ENCODE measurements at places on chromosomes 12 and 14. TPM values are rescaled to one million over a fixed set of nuclear protein-coding genes. Genes with fewer than 3 reads are reported as not detected.

Gene METTL1
- 21.7 TPM for polyA plus RNA-seq

Gene ITPK1
- polyA plus RNA-seq: 25.3 TPM

Gene PSME1
- polyA plus RNA-seq: 753 TPM

Gene DDX24
- polyA plus RNA-seq: 185 TPM

Gene DCP1B
- 24.4 TPM for polyA plus RNA-seq

Gene CMA1
- polyA plus RNA-seq: not detected

Gene PPP1R1A
- polyA plus RNA-seq: not detected

Gene AQP5
- polyA plus RNA-seq: not detected

Gene GLIPR1L1
- polyA plus RNA-seq: not detected

- H3K4me1 ChIP-seq: peaks cover 12% of the 10 kb centered on the region
- H3K27me3 ChIP-seq: no peaks in the 10 kb centered on the region
- no peak overlapping the region for H3K27ac ChIP-seq
These were observed 930.8 kb downstream of the BCL11B start for GRCh38 chr14:98341211-98341610.

GRCh38 chr12:2851931-2852330 lies 4.9 kb downstream of the TEX52 start:
- peaks cover 12% of the 10 kb centered on the region for H3K4me1 ChIP-seq
- no peak overlapping the region for H3K4me3 ChIP-seq
- H3K36me3 ChIP-seq: peaks cover 56% of the 10 kb centered on the region
- no peak overlapping the region for H3K27ac ChIP-seq
- H3K27me3 ChIP-seq: no peaks in the 10 kb centered on the region

GRCh38 chr14:37851054-37851453 lies 255.6 kb downstream of the TTC6 start:
- no peak for DNase-seq
- H3K36me3 ChIP-seq: no peaks in the 10 kb centered on the region
- H3K4me1 ChIP-seq: no peaks in the 10 kb centered on the region
- H3K4me3 ChIP-seq: no peak overlapping the region

- peak; percentile 61 for DNase-seq
- H3K4me1 ChIP-seq: peaks cover 43% of the 10 kb centered on the region
- peak overlapping the region; percentile 92 for H3K4me3 ChIP-seq
- H3K27ac ChIP-seq: peak overlapping the region; percentile 99
- H3K27me3 ChIP-seq: no peaks in the 10 kb centered on the region
These were observed 2.8 kb downstream of the ZFP36L1 start for GRCh38 chr14:68789821-68790643.

DNA sequence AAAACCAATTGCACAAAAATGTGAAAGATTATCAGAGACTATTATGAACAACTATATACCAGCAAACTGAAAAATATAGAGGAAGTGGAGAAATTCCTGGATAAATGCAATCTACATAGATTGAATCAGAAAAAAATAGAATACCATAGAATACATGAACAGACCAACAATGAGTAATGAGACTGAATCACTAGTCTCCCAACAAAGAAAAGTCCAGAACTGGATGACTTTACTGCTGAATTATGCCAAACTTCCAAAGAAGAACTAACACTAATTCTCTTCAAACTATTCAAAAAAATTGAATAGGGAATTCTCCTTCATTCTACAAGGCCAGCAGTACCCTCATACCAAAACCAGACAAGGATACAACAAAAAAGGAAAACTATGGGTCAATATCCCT lies 60.6 kb downstream of the GUCY2C start:
- H3K27ac ChIP-seq: no peak overlapping the region
- no peak overlapping the region for H3K4me3 ChIP-seq
- H3K4me1 ChIP-seq: no peaks in the 10 kb centered on the region

DNA sequence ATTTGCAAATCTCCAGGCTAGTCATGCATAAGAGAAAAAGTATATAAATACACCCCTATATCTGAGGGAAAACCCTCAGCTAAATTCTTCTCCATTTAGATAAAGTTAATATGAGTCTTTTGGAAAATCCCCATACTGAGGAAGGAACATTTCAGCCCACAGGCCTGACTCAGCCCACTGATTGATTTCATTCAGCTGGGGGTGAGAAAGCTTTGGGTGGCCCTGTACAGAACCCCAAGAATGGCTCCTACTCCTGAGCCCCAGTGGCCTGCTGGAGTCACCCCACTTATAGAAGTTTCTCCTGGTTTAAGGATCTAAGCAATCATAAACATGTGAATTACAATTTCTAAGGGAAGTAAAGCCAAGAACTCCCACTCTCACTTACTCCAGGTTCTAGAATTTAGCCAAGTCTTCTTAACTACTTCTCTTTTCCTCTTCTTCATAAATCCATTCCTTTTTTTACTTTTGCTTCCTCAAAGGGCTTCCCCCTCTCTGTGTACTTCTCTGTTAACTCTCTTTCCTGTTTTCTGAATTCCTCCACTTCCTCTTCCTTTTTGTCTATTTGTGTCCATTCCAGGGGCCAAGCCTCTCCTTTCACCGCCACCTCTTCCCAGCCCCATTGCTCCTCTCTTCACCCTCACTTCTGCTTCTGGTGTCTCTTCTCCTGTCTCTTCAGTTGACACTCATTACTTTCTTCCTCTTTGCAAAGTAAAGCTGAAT lies 21.0 kb downstream of the RTN1 start:
- H3K27me3 ChIP-seq: peaks cover 8% of the 10 kb centered on the region
- peaks cover under 1% of the 10 kb centered on the region for H3K36me3 ChIP-seq
- no peak overlapping the region for H3K4me3 ChIP-seq
- no peak overlapping the region for H3K27ac ChIP-seq
- DNase-seq: no peak

GRCh38 chr14:24274101-24274543 lies 2.7 kb upstream of the RABGGTA start:
- peak overlapping the region; percentile 97 for H3K27ac ChIP-seq
- no peak for DNase-seq
- no peaks in the 10 kb centered on the region for H3K27me3 ChIP-seq
- H3K4me1 ChIP-seq: peaks cover 69% of the 10 kb centered on the region

GRCh38 chr14:61219256-61219655 lies 61.9 kb downstream of the TMEM30B start:
- peaks cover 3% of the 10 kb centered on the region for H3K4me1 ChIP-seq
- H3K27me3 ChIP-seq: peaks cover 17% of the 10 kb centered on the region
- H3K4me3 ChIP-seq: no peak overlapping the region
- H3K36me3 ChIP-seq: no peaks in the 10 kb centered on the region
- H3K27ac ChIP-seq: no peak overlapping the region

- H3K27ac ChIP-seq: no peak overlapping the region
- H3K36me3 ChIP-seq: peaks cover 2% of the 10 kb centered on the region
- H3K4me1 ChIP-seq: no peaks in the 10 kb centered on the region
- no peak for DNase-seq
- no peak overlapping the region for H3K4me3 ChIP-seq
- H3K27me3 ChIP-seq: no peaks in the 10 kb centered on the region
These were observed 213.7 kb downstream of the SLC2A13 start for GRCh38 chr12:39892146-39892545.

- H3K36me3 ChIP-seq: no peaks in the 10 kb centered on the region
- peaks cover 9% of the 10 kb centered on the region for H3K4me1 ChIP-seq
These were observed at the start of gene CISTR for GRCh38 chr12:53751336-53752191. CISTR (minus strand) TSS chr12:53751979.

DNA sequence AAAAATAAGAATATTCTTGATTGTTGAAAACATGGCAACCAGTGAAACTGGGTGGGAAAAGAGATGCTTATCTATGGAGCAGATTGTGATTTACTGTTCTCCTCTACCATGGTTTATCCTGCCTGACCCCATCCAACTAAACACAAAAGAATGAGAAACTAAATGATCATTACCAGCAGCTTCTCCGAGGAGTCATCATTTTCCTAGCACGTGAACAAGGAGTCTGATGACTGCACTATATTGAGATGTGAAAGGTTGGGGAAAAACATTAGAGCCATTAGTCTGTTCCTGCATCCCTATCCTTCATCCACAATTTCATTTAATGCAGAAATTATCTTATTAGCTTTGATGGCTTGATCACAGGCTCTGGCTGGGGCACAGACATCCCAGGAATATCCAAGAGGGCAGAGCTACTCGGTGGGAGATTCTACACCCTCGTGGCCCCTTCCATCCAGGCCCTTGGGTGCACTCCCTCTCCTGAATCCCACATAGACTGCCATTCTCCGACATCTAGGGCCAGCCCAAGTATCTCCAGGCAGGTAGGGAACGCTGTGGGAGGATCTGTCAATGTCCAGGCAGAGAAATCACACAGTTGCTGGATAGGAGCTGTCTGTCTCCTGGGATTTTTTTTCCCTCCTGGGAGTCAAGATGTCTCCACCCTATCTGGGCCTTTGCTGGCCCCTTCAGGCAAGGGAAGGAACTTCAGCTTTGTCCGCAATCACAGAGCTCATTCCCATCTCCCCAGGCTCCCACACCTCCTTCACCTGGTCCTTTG lies 43.3 kb upstream of the DHRS4 start:
- no peaks in the 10 kb centered on the region for H3K36me3 ChIP-seq
- no peak for DNase-seq
- no peaks in the 10 kb centered on the region for H3K4me1 ChIP-seq
- H3K27me3 ChIP-seq: peaks cover 26% of the 10 kb centered on the region
- H3K27ac ChIP-seq: no peak overlapping the region

GRCh38 chr12:123519141-123520001 lies 14.1 kb downstream of the RILPL1 start:
- no peaks in the 10 kb centered on the region for H3K27me3 ChIP-seq
- no peaks in the 10 kb centered on the region for H3K36me3 ChIP-seq
- H3K4me1 ChIP-seq: no peaks in the 10 kb centered on the region
- no peak overlapping the region for H3K4me3 ChIP-seq
- DNase-seq: no peak

DNA sequence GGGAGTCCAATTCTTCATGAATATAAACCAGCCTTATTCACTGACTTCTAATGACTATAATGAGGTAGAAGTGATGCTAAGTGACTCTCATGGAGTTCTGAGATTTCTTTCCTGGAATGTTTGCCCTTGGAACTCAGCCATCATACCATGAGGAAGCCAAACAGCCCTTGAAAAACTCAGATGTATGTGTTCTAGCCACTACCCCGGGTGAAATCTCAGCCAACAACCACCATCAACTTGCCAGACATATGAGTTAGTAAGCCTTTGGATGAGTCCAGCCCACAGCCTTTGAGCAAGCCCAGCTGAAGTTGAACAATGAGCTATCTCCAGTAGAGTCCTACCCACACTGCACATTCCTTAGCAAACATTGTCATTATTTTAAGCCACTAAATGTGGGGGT lies 149.5 kb downstream of the SLC6A15 start:
- no peak overlapping the region for H3K4me3 ChIP-seq
- H3K4me1 ChIP-seq: no peaks in the 10 kb centered on the region
- no peak overlapping the region for H3K27ac ChIP-seq
- DNase-seq: no peak

DNA sequence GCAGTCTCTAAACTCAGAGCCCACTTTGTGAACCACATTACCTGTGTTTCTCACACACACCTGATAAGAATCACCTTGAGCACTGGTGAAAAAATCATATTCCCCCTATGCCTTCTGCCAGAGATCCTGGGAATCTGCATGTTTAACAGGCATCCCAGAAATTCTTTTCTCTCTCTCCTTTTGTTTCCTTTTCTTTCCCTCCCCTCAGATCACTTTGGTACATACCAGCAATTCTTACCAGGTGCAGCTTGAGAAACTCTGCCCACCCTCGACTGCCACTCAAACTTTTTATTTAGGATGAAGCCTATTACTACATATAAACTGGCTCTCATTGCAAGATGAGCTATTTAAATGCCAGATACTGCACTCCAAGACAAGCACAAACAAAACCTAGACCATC lies 36.0 kb downstream of the HECTD4 start:
- no peaks in the 10 kb centered on the region for H3K36me3 ChIP-seq
- peaks cover 33% of the 10 kb centered on the region for H3K4me1 ChIP-seq
- H3K27ac ChIP-seq: no peak overlapping the region
- H3K27me3 ChIP-seq: no peaks in the 10 kb centered on the region
- no peak for DNase-seq
- no peak overlapping the region for H3K4me3 ChIP-seq

- H3K27me3 ChIP-seq: no peaks in the 10 kb centered on the region
- peak; percentile 68 for DNase-seq
- H3K27ac ChIP-seq: peak overlapping the region; percentile 54
- peaks cover 49% of the 10 kb centered on the region for H3K4me1 ChIP-seq
These were observed 244.2 kb upstream of the OR4E1 start for GRCh38 chr14:21917699-21918436.

- H3K4me1 ChIP-seq: peaks cover 3% of the 10 kb centered on the region
- no peaks in the 10 kb centered on the region for H3K27me3 ChIP-seq
- peaks cover 6% of the 10 kb centered on the region for H3K36me3 ChIP-seq
- H3K27ac ChIP-seq: no peak overlapping the region
These were observed 25.7 kb upstream of the CERS5 start for GRCh38 chr12:50192908-50193307.

- peaks cover 10% of the 10 kb centered on the region for H3K36me3 ChIP-seq
- H3K4me1 ChIP-seq: peaks cover 25% of the 10 kb centered on the region
- no peak overlapping the region for H3K4me3 ChIP-seq
- H3K27me3 ChIP-seq: no peaks in the 10 kb centered on the region
These were observed 44.0 kb downstream of the TAOK3 start for GRCh38 chr12:118328486-118329330.

- H3K27ac ChIP-seq: no peak overlapping the region
- peaks cover 6% of the 10 kb centered on the region for H3K27me3 ChIP-seq
These were observed 579 bp upstream of the RNASE1 start for GRCh38 chr14:20803223-20803622.

All from naive thymus-derived CD8-positive, alpha-beta T cell (primary cell).